GM23338 (cell line): ENCODE measurements at places on chromosomes 5 and 9. TPM values are rescaled to one million over a fixed set of nuclear protein-coding genes. Genes with fewer than 3 reads are reported as not detected.

- DNase-seq, result no peak
Measured at GRCh38 chr9:94156348-94157049, 72.2 kb downstream of the PTPDC1 start.

- no peak for DNase-seq
Measured at GRCh38 chr5:79691007-79691406, 1.4 kb downstream of the CMYA5 start.

DNA sequence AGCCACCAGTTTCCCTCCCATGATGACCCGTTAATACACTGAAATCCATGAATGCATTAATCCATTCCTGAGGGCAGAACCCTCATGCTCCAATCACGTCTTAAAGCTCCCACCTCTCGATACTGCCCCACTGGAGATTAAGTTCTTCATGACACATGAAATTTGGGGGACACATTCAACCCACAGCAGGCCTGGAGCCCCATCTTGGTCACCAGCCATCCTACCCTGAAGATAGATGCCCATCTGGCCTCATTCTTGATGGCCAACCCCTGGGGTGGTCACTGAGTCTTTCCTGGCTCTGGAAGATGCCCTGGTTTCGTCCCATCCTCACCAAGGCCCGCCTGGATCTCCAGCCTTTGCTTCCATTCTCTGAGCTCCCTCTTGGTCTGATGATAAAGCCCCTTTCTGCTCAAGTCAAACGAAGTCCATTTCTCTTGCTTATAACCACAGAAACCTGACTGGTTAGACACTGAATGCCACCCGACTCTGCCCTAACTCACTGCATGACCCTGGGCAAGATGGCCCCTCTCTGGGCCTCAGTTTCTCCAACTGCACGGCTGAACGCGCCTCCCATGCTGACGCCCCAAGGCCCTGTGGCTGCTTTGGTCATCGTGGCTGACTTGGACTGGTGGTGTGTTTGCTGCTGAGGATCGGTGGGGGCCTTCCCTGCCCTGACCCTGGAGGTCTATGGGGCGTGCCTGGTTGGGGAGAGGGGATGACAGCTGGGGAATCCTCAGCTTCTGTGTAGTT, 138.4 kb upstream of the IER5L start:
- DNase-seq, result no peak

- DNase-seq, result no peak
Measured at GRCh38 chr5:355958-356357, 34.4 kb downstream of the AHRR start.

GRCh38 chr5:3818624-3819023, 223.0 kb downstream of the IRX1 start:
- DNase-seq, result no peak

- no peak for DNase-seq
Measured at GRCh38 chr9:14479163-14479560, 165.2 kb upstream of the NFIB start.

- no peak for DNase-seq
Measured at GRCh38 chr9:27351438-27351837, 54.5 kb upstream of the EQTN start.

GRCh38 chr9:115195912-115196311, 78.0 kb upstream of the TNC start:
- no peak for DNase-seq

DNA sequence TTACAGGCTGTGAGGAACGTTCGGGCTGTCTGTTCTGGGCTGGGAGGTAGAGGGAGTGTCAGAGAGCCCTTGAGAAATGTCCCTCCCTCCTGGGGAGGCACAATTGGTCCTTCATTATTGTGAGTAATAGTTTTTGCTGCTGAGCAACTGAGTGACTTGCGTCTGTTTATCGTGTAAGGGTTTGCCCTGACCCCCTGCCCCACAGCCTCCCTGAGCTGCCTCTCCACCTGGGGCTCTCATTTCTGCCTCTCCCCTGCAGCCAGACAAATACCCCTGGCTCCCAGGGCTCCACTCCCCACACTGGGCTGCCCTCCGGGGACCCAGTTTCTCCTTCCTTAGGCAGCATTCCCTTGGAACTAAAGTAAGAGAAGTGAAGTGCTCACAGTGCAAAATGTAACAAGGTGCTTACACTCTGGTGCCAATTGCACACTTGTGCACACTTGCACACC, 174.9 kb upstream of the MVB12B start:
- DNase-seq, result no peak

DNA sequence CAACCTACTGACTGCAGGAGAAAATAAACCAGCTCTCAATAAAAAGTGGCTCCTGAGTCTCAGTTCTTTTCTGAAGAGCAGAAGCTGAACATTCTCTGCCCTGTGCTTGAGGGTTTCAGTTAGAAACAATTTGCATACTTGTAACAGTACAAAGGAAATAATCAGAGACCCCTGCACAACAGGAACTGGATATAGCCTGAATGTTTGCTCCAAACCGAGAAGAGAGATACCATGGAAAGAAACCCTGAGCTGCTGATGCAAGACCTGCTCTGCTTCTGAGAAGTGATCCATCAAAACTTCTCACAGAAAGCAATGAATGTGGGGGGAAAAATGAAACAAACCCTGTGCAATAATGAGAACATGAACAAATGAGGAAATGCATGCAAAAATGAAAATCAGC, 592.9 kb downstream of the SEMA5A start:
- DNase-seq, result no peak

DNA sequence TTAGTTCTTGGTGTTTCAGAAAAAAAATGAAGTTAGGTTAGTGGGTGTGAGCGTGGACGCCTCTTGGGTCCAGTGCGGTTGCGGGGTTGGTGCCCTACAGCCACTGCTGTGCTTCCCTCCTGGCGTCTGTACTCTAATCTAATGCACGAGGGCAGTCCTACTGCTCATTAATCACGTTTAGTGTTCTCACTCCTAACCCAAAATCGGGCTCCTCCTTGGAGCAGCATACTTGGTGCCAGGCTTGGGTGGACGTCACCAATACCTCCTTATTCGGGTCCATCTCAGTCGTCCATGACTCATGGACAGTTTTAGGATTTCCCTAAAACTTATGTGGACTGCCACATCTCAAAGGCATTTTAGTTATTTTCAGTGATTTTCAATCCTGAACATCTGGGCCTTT, 41.6 kb downstream of the TRIO start:
- DNase-seq, result no peak

GRCh38 chr5:140075371-140075770, 32.3 kb upstream of the NRG2 start:
- no peak for DNase-seq

DNA sequence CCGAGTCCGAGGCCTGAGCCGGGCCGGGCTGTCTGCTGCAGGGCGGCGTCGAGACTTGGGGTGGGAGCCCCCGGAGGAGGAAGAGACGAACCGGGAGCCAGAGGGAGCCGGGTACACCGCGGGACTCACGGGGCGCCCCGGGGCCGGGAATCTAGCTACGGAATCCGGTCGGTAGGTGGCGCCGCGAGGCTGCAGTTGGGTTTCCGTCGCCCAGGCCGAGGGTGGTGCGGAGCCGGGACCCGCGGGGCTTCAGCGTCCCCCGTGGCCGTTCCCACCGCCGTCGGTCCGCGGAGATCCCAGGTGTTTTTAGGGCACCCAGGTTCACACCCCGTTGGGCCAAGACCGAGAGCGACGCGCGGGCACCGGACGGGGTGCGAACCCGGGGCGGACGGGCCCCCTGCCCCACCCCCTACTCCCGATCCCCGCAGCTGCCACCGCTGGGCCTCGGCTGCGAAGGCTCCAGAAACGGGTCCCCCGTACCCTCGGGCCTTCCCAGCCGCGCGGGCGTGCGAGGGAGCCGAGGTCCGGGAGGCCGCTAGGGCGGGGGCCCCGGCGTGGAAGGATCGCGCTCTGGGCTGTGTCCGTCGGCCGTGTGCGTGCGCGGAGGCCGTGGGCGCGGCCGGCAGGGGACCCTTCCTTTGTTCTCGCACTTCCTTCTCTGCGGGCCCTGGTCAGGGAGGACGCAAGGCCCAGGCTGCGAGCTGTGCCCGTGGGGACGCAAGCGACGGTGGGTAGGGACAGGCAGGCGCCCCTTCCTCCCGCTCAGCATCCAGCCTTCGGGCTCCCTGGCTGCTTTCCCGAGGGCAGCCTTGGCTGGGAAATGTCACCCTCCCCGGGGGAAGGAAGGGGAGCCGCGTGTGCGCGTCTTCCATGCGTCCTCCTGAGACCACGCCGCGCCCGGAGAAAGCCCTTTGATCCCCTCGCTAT, 146.6 kb downstream of the GAPVD1 start:
- DNase-seq, result peak; percentile 90

DNA sequence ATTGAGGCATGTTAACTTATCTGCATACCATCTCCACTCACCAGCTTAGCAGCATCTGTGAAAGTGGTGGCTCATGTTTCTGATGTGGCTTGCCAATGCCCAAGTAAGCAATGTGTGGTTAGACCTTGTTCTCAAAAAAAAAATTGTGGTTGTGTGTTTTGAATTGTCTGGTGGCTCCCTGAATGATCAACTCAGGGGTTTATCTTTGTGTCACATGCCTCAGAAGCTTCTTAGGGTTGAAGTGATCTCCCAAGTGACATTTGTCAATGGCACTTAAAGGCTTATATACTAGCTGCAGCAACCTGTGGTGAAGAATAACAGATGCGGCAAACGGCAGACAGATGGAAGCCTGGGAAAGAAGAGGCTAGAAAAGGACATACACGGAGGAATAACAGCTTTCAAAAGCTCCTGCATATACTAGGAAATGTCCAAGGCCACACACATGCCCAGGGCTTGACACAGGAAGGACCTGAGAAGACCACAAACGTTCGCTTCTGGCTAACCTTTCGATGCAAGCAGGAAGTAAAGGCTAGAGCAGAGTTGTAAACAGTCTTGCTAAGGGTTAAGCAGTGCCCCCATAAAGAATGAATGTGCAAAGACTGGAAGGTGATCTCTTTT, 42.2 kb upstream of the FSD1L start:
- DNase-seq, result no peak

- DNase-seq, result no peak
Measured at GRCh38 chr5:73903169-73903568, 277.2 kb downstream of the ARHGEF28 start.

DNA sequence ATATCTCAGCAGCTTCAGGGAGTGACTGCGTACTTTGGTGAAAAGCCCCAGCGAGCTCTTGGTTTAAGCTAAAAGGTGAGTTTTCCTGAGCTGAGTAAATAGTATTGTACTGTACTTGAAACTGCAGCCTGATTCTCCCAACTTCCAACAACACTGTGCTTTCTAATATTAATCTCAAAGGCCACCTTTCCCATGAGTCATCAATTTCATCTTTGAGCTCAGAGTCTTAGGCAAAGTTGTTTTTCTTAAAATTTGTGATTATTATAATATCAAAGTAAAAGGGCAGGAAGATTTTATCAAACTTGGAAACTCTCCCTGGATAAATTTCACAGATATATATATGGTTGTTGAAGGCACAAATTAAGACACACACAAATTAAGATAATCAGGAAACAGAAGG, 51.0 kb downstream of the TRPC7 start:
- no peak for DNase-seq

DNA sequence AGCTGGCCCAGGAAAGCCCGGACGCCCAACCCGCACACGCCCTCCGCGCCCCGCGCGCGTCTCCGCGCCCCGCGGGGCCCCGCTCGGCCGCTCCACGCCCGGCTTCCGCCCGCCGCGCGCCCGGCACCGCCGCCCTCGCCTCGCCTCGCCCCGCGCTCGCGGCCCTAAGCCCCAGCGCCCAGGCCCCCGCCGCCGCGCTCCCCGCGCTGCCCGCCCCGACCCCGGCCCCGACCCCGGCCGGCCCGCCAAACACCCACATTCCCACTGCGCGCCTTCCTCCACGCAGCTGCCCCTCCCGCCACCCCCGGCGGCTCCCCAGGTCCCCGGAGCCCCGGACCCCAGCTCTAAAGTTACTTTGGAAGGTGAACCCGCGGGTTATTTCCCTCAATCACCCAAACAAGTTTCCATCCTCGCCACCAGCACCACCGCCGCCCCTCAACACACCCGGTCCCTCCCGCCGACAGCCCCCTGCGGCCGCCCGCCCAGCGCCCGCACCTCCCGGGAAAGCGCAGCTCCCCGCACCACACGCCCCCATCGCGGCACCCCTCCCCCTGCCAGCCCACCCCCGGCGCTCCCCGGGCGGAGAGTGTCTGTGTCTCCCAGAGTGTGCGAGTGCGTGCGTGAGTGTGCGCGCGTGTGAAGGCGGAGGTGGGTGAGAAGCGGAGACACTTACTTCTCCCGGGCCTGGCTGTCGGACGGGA, 439 bp downstream of the SSBP2 start:
- peak; percentile 62 for DNase-seq

DNA sequence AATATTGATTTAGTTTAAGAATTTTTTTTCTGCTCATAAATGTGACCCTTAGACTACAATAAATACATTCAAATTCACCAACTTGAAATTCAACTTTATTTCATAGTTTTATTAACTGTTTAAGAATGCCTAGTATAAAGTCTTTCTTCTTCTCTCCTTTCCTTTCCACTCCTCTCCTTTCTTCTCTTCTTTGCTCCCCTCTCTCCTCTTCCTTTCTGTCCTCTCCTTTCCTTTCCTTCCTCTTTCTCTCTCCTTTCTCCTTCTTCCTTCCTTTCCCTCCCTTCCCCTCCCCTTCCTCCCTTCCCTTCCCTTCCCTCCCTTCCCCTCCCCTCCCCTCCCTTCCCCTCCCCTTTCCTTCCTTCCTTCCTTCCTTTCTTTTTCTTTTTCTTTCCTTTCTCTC, 150.6 kb downstream of the FER start:
- no peak for DNase-seq

DNA sequence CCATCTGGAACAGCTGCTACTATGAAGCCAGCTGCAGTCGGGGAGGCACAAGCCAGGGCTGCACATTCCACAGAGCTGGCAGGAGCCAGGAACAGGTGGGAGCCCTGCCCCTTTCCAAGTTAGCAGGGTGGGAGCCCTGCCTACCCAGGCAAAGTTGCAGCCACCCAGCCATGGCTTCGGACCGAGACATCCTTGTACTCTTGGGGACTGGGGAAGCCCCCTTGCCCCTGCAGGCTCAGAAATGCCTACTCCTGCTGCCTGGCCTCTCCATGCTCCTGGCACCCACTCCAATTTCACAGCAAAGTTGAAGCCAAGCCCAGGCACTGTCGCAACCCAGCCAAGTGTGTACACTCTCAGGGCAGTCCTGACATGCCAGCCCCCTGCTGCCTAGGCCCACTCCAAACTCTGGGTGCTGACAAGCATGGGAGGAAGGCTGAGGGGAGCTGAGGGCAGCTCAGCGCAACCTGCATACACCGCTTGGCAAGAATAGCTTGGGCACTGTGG, 165.1 kb downstream of the RNF180 start:
- no peak for DNase-seq

GRCh38 chr9:87711857-87712800, 13.8 kb upstream of the CTSL start:
- peak; percentile 33 for DNase-seq

- no peak for DNase-seq
Measured at GRCh38 chr5:38023799-38024198, 184.0 kb upstream of the GDNF start.

DNA sequence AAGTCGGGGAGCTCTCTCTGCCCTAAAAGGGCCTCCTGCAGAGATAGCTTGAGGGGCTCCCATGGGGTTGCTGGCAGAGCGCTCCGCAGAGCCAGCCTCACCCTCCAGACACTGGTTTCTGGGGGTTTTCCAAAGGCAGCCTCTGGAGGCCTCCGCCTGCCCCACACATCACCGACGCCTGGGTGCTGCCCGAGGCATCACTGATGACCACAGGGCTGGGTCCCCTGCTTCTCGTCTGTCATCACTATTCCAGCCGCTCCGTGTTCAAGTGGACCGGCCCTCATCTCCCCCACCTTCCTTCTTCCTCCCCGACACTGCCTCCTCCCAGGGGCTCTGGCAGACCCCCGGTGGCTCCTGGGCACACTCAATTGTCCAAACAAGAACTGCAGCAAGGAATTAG, 64.1 kb upstream of the IRX4 start:
- no peak for DNase-seq

ARHGAP26 gene
- total RNA-seq, result 11.0 and 16.8 TPM in 2 replicates

HBEGF gene
- 2.0 and 2.9 TPM in 2 replicates for total RNA-seq

PROB1 gene
- total RNA-seq, result 2.7 and 3.1 TPM in 2 replicates

KCNT1 gene
- 0.12 and 0.28 TPM in 2 replicates for total RNA-seq

TNFSF8 gene
- not detected in 2 replicates for total RNA-seq

DMRT2 gene
- total RNA-seq, result not detected in 2 replicates
